ENCODE measurements at places on chromosomes 1 and 21.
A peak's percentile ranks its signal among the peaks of the same experiment; 100 is the strongest.

DNA sequence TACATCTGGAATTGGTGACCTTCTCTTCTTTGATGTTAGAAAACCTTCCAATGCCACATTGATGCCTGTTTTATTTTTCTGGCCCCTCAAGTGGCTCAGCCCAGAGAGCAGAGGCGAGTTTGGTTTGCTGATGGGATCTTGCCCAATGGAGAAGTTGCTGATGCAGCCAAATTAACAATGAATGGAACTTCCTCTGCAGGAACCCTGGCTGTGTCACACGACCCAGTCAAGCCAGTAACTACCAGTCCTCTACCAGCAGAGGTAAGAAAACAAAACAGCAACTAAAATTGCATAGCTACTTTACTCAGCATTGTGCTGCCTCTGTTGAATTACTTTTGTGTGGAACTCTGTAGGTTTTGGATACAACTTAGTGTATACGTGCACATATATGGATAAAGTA lies 97.6 kb downstream of the CC2D1B start:
- DNase-seq, result peak; percentile 20

DNA sequence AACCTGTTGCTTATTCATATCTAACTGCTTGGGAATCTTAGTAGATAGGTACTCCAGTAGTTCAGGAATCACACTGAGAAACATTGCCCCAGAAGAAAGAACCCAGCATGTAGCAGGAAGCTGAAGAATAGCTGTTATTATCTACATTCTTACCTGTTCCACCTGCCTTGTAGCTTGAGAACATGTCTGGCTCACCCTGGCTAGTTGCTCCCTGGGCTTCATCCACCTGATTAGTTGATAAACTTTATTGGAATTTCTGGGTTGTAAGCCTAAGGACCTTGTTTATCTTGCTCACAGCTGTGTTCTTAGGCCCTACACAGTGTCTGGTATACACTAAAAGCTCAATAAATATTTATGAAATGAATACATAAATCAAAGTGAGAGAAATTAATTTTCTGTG lies 106.3 kb upstream of the DMRTA2 start:
- DNase-seq, result no peak

GRCh38 chr1:40414331-40414730 lies 35.9 kb upstream of the ZFP69B start:
- DNase-seq, result no peak

- DNase-seq, result peak; percentile 11
These were observed 14.3 kb downstream of the EGLN1 start for GRCh38 chr1:231407547-231408396.

DNA sequence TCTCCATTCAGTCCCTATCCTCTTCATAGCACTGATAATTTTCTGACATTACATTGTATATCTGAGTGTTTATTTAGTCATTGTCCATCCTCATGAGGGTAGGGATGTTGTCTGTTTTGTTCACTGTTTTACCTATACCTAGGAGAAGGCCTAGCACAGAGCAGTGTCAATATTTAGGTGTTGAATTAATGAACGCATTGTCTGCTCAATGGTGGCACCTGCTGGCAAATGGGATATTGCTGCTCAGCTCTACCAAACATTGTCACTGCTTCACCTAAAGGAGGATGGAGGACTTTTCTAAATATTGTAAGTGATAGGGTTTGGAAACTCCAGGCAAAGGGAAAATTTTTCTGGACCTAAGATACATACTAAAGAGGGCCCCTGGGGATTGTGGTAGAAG lies 243.9 kb downstream of the RRAGC start:
- no peak for DNase-seq

DNA sequence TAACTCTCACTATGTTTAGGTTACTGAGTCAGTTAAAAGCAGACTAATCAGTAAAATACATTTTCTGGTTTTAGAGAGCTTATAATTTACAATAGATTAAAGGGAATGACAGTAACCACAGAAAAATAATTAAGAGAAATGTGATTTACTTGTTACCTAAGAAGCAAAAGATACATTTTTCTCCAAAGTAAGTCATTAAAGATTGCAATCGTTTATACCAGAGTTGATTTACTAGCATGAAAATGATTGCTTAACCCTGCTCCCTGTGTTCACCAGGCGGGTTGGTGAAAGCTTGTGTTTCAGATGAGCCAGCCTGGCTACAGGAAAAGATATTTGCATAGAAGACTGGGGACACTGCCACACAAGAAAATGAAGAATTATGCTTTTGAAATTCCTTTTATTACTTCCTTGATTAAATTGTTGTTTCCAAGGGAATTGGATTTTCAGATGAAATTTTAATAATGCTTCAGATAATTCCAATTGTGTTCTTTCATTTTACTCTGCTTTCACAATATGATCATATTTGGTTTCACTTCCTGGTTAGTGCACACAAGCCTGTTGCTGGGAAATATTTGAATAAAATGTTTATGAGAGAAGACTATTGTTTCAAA lies 27.9 kb downstream of the LRRC8B start:
- DNase-seq, result peak; percentile 24

DNA sequence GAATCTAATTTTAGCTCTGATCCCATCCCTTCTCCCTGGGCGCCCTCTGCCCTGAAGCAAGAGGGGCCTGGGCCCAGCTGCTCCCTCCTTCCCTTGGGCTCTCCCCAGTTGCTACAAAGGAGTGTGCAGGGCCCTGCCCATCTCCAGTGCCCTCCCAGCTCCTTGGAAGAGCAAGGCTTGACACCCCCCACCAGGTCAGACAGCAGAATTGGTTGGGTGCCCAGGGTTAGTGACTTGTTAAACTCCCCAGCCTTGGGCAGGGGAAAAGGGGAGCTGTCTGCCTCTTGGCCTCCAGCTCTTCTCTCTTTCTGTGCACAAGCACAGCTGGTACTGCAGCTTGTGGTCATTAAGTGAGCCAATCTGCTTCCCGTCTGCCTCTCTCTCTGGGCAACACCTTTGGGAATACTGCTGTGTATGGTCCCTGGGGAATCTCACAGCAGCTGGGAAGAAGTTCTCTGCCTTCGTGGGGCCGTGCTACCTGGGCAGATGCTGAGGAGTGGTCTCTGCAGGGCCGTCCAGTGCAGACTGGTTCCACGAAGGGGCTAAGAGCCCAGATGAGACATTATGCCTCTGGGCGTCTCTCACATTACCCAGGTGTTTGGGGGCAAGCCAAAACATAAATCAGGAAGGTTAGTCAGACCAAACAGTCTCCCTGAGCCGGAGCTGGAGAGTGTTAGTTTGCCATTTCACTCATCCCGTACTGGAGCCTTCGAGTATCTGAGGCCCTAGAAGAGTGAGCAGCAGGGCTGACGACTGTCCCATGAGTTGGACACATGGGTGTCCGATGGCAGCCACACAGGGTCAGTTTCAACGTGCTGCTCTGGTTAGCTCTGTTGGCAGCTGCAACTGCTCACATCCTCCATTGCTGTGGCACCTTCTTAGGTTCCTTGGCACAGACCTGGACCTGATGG lies 37.3 kb downstream of the TMEM53 start:
- DNase-seq, result no peak

- peak; percentile 64 for DNase-seq
These were observed 9.0 kb downstream of the IGSF9 start for GRCh38 chr1:159936273-159936904.
